ENCODE measurements at places on chromosomes 6 and 20.

GRCh38 chr6:17281497-17282481 lies 628 bp downstream of the RBM24 start:
- ATAC-seq, result peak; percentile 18

GRCh38 chr6:139981768-139982181 lies 607.3 kb upstream of the CITED2 start:
- ATAC-seq, result no peak

- no peak for ATAC-seq
These were observed 646.1 kb upstream of the DEFB115 start for GRCh38 chr20:30611239-30611984.

DNA sequence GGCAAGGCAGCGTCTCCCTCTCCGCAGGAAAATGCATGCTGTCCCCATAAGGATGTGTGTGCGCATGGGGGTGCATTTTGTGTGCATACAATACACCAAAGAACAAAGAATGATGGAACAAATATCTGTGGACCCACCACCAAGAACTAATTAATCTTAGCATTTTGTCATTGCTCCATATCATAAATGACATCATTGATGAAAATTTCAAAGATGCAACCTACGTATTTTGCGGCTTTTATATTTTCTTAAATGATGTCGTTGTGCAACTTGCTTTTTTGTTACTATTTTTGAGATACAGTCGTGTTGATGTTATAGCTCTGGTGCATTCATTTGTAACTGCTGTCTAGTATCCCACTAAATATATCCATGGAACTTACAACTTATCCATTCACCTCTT lies 89.7 kb downstream of the SERAC1 start:
- ATAC-seq, result no peak

DNA sequence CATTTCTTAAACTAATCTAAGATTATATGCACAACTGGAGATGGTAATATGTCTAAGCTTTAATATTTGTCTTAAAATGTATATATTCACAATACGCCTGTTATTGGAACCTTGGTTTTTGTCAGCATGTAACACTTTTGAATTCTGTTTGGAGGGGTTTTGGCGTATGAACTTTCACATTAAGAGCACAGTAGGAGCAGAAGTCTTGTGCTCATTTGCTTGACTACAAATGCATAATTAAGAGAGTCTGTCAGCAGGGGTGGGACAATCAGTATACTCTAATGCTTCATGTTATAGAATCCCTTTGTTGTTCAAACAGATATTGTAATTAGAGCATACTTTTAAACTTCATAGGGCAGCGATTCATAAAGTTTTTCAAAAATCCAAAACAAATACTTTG lies 112.8 kb downstream of the QKI start:
- no peak for ATAC-seq

GRCh38 chr6:139369568-139370282 lies 4.7 kb downstream of the CITED2 start:
- ATAC-seq, result no peak

- ATAC-seq, result no peak
These were observed 899.0 kb downstream of the TFAP2A start for GRCh38 chr6:9515633-9516606.

DNA sequence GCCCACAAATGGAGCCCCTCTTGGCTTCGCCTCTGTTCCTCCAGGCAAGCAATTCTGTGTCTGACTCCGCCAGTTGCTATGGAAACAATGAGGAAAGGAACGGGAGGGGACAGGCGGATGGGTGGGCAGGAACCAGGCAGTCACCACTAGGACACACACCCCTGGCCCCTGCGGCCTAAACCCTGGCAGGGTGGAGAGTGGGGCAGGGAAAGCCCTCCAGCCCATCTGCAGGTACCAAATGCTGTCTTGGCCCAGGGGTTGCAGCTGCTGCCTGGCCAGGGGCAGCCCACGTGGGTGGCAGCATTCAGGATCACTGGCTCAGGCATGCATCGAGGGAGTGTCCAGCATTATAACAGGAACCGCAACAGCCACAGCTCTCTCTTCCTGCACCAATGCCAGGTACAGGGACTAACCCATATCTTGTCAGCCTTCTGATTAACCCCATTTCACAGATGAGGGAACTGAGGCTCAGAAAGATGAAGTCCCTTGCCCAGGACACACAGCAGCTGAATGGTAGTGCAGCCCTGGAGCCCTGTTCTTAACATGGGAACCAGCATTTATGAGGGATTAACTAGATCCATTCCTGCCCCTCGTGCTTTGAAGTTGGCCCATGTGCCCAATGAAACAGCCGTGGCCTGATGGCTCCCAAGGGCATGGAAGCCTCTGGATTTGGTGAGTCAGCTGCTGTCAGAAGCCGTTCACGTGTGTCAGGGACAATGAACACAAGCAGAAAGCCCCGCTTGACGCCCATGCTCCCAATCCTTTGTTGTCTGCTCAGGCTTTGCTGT lies 66.3 kb downstream of the NOL4L start:
- no peak for ATAC-seq

DNA sequence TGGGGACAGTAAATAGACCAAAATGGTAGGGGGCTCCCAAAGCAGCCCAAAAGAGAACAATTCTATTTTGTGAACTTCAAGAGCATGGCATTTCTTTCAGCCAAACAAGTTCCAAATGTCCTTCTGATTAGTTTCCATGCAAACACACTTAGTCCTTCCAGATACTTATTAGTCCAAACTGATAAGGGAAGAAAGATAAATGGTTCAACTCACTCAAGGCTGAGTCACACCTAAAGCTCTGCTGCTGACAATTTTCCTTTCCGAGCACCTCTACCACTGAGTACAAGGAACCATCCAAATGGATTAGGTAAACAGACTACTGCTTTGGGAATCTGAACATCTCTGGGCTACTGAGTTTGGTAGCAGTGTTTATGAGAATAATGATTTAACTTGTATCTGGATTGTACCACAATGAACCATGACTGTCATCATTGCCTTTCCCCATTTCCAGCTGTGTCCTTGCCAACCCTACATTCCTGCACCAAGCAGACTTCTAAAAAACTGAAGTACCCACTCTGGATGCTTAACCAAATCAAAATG lies 71.2 kb downstream of the TNFRSF21 start:
- no peak for ATAC-seq

- ATAC-seq, result no peak
These were observed 27.6 kb downstream of the PHACTR3 start for GRCh38 chr20:59631751-59632540.

- ATAC-seq, result no peak
These were observed 16.6 kb downstream of the ZC3H12D start for GRCh38 chr6:149468179-149468578.

- no peak for ATAC-seq
These were observed 85.8 kb downstream of the ZFP64 start for GRCh38 chr20:52105442-52106422.

DNA sequence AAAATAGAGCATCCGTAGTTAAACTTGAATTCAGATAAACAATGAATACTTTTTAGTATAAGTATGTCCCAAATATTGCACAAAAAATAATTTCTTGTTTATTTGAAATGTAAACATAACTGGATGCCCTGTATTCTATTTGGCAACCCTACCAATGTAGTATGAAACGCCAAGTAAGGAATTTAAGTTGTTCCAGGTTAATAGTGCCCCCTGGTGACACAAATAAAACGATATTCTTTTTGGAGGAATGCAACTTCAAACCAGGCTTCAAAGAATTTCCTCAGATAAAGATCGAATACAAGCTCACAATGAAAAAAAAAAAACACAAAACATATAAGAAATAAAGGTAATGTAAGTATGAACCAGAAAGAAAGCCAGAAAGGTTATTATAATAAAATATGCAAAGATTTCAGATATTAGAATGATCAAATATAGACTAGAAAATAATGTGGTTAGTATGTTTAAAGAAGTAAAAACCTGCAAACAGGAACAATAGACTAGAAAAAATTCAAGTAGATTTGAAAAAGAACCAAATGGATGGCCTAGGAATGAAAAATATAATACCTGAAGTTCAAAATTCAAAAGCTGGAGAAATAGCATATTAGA lies 18.4 kb upstream of the AKAP7 start:
- ATAC-seq, result no peak

- peak; percentile 58 for ATAC-seq
These were observed 27.1 kb upstream of the FAM83C start for GRCh38 chr20:35319192-35319870.

GRCh38 chr6:154080461-154081189 lies 41.6 kb downstream of the OPRM1 start:
- no peak for ATAC-seq

GRCh38 chr6:25608558-25609174 lies 43.3 kb upstream of the SCGN start:
- ATAC-seq, result no peak

- no peak for ATAC-seq
These were observed 231.9 kb upstream of the FAM83B start for GRCh38 chr6:54614499-54615195.

GRCh38 chr6:111714416-111715270 lies 109.0 kb upstream of the TRAF3IP2 start:
- ATAC-seq, result peak; percentile 58

- ATAC-seq, result no peak
These were observed 18.4 kb upstream of the CCDC167 start for GRCh38 chr6:37518116-37518515.

- no peak for ATAC-seq
These were observed 2.3 kb downstream of the EMILIN3 start for GRCh38 chr20:41364236-41364855.

GRCh38 chr6:44021589-44022295 lies 105.5 kb downstream of the MRPL14 start:
- ATAC-seq, result no peak

- ATAC-seq, result no peak
These were observed 39.7 kb upstream of the PRND start for GRCh38 chr20:4681991-4682401.

- no peak for ATAC-seq
These were observed 55.6 kb downstream of the ADTRP start for GRCh38 chr6:11722805-11723631.

GRCh38 chr6:80341330-80341729 lies 234.9 kb downstream of the BCKDHB start:
- no peak for ATAC-seq

GRCh38 chr6:37283268-37283667 lies 25.3 kb upstream of the TMEM217 start:
- ATAC-seq, result no peak

DNA sequence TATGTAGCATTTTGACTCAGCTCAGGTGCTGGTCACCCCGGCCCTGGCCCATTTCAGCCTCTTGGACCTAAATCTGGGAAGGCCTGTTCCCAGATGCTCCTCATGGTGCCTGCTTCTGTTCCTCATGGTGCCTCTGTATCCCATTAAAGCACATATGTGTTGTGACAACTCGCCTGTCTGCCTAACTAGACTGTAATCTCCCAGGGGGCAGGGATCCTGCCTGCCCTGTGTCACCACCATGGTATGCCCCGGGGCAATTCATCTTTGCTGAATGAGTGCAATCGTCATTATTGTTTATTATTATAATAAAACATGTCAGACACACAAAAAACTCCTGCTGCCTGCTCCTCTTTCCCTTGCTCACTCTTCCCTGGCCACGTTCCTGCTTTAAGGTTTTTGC lies 62.0 kb downstream of the ZFP64 start:
- no peak for ATAC-seq

GRCh38 chr20:10864076-10864672 lies 190.4 kb upstream of the JAG1 start:
- ATAC-seq, result no peak

- no peak for ATAC-seq
These were observed 24.1 kb upstream of the EPB41L1 start for GRCh38 chr20:36130390-36130789.

DNA sequence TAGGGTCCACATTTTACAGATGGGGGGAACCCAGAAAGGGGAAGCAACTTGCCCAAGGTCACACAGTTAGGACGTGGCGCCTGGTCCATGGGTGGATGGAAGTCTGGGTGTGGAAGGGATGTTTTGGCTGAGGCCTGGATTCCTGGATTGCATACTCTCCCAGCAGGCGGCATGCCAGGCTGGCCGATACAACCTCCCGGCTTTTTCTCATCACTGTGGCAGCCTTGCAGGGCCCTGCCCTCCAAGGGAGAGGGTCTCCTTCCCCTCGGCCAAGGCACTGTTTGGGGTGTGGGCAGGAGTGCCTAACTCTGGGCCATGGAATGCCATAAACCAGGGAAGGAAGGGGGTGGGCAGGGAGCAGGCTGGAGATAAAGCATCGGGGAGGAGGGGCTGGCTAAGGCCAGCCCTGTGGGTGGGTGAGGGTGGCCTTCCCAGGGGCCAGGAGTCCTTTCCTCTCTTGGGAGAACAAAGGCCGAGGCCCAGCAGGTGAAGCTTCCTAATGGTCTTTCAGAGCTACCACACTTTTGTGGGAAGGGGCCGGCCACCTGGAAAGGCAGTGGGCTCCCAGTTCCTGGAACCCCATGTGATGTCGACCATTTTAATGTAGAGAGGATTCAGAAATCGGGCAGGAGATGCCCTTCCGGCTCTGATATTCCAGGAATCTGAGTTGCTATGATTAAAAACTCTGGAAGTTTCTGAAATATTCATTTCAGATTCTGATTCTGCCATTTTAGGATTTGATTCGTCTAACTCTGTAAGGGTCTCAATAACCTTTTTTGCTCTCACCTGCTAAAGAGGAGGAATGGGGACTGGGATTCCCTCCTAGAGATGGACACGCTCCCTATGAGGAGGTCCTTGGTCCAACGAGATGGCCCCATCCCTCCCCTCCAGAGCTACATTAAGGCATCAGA lies 4.2 kb downstream of the FOXS1 start:
- ATAC-seq, result no peak

DNA sequence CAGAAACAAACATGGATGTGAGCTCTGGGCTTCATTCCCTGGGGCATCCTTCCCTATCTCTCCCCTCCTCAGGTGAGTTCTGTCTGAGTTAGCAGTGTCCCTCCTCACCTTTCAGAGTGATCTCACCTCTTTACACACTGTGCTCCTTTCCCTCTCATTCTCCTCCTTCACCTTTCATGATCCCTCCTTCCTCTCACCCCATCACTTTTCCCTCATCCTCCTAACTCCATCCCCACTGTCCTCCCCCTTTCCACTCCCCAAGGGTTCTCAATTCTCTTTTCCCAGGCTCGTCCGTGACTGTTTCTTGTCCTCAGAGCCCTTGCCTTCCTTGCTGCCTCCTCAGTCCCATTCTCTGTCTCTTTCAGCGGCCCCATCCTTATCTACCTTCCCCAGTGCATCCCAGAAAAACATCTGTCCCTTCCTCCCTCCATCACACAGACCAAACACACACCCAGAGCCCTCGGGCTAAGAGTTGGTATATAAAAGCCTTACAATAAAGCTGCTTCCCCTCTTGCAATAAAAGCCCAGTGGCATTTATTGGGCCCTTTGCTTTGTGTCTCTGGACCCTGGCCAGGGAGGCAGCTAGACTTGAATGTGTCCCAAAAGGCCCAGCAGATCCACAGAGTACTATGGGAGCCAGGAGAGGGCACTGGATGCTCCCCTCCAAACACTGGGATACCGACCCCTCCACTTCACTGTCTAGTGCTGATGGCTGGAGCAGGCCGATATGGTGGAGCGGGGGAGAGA lies 1.9 kb downstream of the RNF39 start:
- no peak for ATAC-seq

- no peak for ATAC-seq
These were observed 2.0 kb upstream of the PMEPA1 start for GRCh38 chr20:57711826-57712225.

- no peak for ATAC-seq
These were observed 104.0 kb downstream of the EYA2 start for GRCh38 chr20:46998477-46999240.
